Activated CD8-positive, alpha-beta T cell treated with anti-CD3 and anti-CD28 coated beads, Interleukin-2, amount 10 ng/mL, durations not matched to agents 7 days and 5 days (primary cell): ENCODE measurements at places on chromosomes 7 and 10.

DNA sequence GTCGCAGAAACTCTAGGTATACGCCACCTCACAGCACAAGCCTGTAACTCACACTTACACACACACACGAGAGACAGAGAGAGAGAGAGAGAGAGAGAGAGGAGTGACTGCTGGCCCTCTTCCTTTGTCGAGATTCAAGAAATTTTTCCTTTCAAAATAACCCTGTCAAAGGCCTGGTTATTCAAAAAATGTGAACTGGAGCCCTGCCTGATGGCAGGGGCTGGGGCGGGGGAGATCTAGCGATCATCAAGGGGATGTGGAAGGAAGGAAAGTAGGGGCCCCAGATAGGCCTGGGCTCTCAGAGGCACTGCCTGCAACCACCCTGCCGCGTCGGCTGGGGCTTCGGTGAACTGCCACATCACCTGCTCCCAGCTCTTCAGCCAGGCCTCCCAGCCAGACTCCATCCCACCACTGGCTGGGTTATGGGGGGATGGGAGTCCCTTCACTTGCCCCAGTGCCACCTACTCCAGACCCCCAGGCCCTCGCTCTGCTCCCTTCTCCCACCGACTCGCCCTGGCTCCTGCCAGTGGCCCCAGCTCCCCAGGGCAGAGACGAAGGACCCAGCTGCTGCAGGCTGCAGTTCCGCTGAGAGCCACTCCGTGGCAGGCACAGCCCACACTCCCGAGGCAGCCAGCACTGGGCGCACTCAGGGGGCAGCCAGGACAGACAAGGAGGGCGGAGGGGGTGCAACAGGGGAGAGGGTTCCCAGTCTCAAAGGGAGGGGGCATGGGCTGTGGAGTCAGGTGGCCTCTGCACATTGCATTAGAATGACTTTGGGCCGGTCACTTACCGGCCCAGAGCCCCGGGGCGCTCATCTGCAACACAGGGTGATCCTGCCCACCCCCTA lies 15.3 kb downstream of the KCNH2 start:
- DNase-seq: peak; percentile 65

- no peak for DNase-seq
These were observed 69.8 kb upstream of the PIK3CG start for GRCh38 chr7:106795084-106795876.

- no peak for DNase-seq
These were observed 335.3 kb downstream of the PLXNA4 start for GRCh38 chr7:132240821-132241422.

GRCh38 chr7:44486693-44487092 lies 3.8 kb downstream of the NUDCD3 start:
- DNase-seq: no peak

DNA sequence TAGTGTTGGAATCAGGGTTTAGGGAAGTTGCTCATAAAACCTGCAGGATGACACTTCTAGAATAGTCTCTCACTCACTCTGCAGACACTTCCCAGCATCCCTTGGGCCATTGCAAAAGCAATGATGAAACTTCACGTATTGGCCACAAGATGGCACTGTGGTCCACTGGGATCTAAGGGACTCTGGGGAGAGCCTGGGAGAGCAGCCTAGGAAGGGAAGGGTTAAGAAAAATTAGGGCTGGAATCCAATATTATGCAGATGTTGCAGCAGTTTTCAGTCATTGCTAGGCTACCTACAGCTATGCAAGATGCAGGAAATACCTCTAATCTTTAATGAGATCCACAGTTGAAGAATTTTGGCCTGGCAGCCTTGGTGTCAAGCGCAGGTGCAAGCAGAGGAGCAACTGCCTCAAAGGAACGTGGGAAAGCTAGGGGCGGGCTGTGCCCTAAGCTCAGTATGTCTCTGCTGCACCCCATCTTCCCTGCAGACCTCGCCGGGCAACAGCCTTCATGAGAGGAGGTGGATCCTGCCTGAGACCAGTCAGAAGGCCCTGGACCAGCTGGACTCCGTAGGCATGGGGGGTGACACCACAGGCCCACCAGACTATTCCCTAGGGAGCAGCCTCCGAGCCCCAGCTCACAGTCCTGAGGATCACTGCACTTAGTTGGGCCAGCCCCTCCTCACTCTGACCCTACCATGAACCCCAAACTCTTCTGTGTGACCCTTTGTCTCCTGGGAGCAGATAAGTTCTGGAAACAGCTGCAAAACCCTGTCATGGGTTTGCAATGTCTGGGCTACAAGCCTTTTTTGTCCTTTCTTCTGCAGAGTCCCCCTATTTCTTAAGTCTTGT lies 127.9 kb upstream of the PRSS58 start:
- DNase-seq: peak; percentile 67
